ENCODE measurements at places on chromosomes 12 and 14. TPM values are rescaled to one million over a fixed set of nuclear protein-coding genes. Genes with fewer than 3 reads are reported as not detected.

The TTC6 gene
- total RNA-seq: 0.29 TPM

The HOXC12 gene
- not detected for total RNA-seq

The KRT6C gene
- not detected for total RNA-seq

The EP400 gene
- total RNA-seq: 5.3 TPM

The SLC39A2 gene
- not detected for total RNA-seq

The RPS6KA5 gene
- 1.2 TPM for total RNA-seq

The RPL10L gene
- not detected for total RNA-seq

The NFKBIA gene
- 41.4 TPM for total RNA-seq

The SLC39A5 gene
- total RNA-seq: not detected

All from H4 (cell line).